Activated CD4-positive, alpha-beta T cell treated with anti-CD3 and anti-CD28 coated beads for 36 hours (primary cell): ENCODE measurements at places on chromosomes 7 and 10.

GRCh38 chr7:45564485-45564884 is 9.7 kb upstream of the ADCY1 start:
- DNase-seq: no peak

DNA sequence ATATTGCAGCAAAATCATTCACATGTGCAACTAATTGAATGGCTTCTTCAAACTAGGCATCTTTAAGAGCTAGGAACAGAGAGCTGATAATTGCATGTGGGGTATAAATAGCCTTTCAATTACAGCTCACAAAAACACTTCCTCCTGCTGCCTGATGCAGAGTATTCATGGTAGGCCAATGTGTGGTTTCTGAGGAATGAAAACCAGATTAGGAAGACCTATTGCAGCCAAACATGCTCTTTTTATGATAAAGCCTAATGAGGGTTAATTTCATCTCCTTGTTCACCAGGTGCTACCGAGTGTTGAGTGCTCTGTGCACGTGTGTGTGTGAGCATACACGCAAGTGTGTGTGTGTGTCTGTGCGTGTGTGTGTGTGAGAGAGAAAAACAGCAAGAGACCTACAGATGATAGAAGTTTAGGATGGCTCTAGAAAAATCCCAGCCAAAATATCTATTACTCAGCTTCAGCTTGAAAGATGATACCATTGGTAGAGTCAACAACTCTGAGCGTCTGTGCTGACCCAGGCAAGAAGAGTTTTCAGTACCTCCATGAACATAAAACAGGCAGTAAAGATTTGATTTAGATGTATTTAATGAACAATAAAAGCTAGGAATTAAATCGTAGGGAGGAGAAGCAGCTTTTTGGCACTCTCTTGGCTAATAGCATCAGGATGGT is 448.5 kb upstream of the ANKRD30A start:
- DNase-seq: no peak

GRCh38 chr10:990808-991207 is 2.6 kb downstream of the GTPBP4 start:
- no peak for DNase-seq

DNA sequence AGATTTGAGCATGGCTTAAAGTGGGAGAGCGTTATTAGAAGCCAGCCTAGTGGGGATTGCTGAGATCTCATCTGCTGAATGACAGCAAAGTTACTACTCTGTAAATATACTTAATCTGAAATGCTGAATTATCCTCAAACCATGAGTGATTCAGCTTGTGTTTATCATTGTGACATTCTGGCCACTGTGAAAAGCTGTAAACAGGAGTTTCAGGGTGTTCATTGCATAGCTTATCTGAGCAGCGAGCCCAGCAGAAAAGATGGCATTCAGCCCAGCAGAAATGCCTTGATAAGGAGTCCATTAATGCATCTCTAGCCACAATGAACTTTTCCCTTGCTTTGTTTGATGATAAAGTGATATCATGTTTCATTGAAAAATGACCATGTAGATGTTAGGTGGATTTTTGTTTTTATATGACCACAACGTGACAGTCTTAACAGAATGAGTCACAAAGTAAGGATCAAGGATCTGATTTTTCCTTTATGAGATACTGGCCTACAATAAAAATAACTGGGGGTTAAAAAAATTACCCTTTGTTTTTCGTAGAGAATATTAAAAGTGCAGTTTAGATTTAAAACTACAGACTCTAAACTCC is 7.8 kb downstream of the TES start:
- no peak for DNase-seq

GRCh38 chr7:148927123-148928045 is 43.3 kb upstream of the EZH2 start:
- DNase-seq: no peak

DNA sequence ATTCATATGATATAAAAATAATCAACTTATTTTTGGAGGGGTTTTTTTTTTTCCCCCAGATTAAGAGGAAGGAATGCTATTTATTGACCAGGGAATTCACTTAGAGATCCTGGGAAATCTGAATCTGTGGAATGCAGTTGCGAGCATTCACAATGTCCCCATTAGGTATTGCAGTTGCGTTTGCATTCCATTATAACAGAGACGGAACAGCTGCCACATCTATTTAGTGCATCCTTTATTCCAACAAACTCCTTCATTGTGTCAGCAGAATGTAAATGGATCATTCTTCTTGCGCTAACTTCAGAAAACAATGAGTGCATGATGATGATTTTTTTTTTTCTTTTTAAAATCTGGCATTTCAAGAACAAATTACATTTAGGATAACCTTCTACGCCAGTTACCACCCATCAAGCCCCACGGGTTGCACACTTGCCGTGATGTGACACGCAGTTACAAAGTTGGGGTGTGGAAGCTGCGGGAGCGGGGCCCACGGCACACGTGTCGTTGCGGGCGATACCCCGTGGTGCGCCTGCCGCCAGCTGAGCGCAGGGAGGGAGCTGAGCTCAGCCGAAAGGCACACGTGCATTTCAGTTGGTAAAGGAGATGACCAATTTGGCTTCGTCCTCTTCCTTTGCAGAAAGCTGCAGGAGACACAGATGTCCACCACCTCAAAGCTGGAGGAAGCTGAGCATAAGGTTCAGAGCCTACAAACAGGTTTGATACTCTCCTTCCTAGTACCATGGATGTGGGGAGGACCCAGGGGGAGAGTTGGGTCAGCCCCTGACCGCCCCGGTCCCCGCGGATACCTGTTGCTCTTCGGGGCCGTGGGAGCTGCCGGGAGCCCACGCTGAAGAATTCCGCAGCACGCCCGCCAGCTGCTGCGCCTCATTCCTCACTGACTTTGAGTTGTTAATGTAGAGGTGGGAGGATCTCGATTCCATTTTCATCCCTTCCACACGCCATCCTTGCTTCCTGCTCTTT is 175.3 kb upstream of the SH2B2 start:
- no peak for DNase-seq

DNA sequence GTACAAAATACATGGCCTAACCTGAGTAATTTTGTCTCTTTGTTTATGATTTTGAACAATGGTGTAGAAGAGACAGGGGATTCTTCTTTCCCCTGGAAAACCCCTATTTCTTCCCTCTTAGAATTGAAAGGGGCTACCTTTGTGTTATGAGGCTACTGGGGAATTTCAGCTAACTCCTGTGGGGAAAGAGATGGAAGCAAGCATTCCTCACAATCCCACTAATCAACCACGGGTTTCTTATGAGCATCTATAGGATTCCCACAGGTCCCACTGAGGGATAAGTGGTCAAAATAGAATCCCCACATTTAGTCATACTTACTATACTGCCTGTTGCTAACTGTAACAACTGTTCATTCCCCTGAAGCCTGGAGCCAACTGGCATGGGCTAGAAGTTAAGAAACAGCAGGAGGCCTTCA is 32.2 kb upstream of the ITGB8 start:
- no peak for DNase-seq

DNA sequence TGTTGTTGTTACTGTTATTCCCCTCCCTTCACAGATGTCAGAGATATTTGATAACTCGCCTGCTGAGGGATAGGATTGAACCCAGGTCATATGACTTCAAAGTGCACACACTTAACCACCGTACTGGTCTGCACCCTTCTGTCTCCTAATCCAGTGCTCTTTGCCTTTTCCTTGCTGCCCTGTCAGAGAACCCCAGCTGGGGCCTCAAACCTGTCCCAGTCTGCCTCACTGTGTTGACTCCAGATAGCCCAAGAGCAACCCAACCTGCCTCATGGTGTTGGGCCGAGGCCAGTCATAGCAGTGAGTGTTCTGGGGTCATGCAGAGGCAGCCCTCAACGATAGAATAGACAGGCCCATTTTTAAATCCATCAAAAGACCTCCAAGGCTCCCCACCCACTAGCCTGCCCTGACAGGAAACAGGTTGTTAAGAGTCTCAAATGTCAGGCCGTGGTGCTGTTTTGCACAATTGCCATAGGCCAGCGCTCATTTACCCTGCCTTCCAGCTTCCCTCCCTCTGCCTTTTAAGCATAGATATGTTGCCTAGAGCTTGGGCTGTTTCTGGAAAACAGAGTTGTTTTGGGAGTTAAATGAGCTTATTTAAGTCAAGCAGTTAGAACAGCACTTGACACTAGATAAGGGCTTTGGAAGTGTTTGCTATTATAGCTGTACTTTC is 37.0 kb upstream of the PDCD4 start:
- peak; percentile 30 for DNase-seq

- no peak for DNase-seq
Observed at GRCh38 chr7:47471358-47471703, 110.6 kb downstream of the TNS3 start.

GRCh38 chr7:80771523-80771922 is 133.1 kb downstream of the CD36 start:
- DNase-seq: no peak

DNA sequence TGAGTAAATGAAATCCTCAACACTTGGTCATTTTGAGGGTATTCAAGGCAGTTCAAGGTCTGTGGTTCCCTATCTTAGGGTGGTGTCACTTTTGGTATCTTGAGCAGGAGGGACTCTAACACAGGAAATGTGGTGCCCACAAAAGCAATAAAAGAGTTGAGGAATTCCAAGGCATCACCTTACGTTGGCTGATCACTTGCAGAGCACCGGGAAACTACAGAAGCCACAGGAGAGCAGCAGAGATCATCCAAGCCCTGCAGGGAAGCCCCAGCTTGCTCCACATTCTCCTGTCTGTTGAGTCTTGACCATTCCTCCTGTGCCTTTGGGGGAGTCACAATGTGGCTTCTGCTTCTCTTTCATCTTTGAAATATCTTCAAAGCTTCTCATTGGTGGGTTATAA is 565.8 kb upstream of the ADARB2 start:
- no peak for DNase-seq

DNA sequence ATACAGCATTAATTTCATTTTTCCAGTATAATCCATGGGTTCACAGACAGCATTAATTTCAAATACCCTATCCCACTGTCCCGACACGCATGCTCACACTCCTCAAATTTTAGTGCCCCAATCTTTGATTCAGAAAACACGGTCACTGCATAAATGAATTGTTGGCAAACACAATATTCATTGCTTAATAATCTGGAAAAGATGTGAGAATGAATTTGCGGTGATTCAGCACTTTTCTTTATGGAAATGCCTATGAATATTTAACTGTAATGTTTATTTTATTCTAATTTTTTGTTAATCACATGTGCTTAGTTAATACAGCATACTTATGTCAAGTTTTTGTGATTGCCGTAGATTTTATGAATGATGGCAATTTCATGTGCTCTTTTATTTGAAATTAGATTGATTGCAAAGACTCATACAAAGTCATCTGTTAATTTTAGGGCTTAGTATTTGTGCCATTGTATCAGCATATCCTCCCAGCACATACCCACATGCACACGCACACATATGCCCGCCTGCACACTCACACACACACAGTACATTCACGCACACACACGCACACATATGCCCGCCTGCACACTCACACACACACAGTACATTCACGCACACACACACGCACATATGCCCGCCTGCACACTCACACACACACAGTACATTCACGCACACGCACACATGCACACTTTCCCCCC is 35.1 kb downstream of the MACROH2A2 start:
- DNase-seq: no peak

DNA sequence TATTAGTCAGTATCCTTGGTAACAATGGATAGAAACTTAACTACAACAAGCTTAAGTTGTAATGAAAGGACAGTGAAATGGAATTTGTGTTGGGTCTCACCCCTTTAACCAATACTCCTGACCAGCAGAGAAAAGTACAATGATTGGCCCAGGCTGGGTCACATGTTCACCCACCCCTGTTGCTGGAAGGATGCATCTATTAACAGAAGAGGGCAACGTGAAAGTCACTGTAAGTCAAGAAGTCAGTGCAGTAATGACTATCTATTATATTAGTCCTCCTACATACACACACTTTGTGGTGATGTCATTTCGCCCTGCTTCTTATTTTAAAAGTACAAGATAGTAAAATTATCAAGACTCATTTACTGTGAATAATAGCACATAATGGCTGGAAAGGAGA is 16.2 kb downstream of the PNLIPRP2 start:
- DNase-seq: no peak

GRCh38 chr7:27151931-27152815 is at the start of gene HOXA3:
Gene HOXA3, minus strand, starts transcription at chr7:27152583. Its CDS starts 41,943 bp downstream, at chr7:27110640.
- DNase-seq: no peak

GRCh38 chr10:69232252-69232651 is 12.1 kb downstream of the HKDC1 start:
- no peak for DNase-seq

DNA sequence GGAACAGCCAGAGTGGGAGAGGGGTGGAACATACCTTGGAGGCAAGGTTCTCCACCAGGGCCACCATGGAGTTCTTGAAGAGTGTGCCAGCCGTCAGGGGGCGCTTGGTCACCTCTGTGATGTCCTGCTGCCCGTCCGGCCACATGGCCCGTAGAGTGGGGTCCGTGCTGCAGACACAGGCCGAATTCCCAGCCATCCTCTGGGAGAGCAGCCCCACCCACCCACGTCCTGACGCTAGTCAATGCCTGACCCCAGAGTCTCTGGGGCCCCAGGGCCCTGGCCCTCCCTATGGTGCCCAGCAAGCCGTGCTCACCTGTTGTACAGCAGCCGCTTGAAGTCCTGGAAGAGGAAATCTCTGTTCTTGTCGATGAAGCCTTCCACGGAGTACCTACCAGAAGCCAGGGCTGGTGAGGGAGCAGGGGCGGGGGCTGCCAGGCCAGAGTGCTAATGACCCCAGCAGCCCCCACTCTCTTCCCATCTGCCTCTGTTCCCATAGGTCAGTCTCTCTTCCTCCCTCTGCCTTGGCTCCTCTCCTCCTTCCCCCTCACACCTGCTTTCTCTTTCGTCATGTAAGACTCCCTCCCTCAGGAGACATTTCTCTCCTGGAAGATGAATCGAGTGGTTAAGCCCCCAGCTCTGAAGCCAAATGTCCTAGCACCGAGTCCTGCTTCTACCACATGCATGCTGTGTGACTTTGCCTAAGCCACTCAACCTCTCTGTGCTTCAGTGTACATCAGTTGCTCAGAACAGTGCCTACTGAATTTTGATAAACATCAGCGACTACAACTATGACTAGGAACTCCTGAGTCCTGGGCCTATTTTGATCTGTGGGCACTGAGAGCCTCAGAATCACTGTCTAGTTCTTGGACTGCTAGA is 11.0 kb downstream of the MYO1G start:
- DNase-seq: peak; percentile 14

GRCh38 chr7:157676456-157677255 is 339.9 kb downstream of the DNAJB6 start:
- no peak for DNase-seq

- DNase-seq: no peak
Observed at GRCh38 chr7:31073326-31074119, 21.4 kb downstream of the ADCYAP1R1 start.

GRCh38 chr7:142359694-142360279 is 101.9 kb upstream of the PRSS58 start:
- DNase-seq: no peak

DNA sequence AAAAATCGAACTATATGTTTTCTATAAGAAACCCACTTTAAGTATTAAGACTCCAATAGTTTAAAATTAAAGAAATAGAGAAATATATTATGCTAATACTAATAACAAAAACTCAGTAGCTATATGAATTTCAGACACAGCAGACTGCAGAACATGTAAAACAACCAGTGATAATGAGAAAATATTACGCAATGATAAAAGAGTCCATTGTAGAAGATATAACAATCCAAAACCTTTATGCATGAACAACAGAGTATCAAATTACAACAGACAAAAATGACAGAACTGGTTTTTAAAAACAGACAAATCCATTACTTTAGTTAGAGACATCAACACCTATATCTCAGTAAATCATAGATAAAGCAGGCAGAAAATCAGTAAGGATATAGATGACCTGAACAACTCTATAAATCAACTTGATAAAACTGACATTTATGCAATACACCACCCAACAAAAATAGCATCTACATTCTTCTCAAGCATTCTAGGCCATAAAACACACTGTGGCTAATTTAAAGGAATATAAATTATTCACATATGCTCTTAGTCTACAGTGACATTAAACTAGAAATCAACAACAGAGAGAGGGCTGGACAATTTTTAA is 669.5 kb upstream of the GHITM start:
- DNase-seq: no peak
